ENCODE measurements at places on chromosomes 2 and 18.

DNA sequence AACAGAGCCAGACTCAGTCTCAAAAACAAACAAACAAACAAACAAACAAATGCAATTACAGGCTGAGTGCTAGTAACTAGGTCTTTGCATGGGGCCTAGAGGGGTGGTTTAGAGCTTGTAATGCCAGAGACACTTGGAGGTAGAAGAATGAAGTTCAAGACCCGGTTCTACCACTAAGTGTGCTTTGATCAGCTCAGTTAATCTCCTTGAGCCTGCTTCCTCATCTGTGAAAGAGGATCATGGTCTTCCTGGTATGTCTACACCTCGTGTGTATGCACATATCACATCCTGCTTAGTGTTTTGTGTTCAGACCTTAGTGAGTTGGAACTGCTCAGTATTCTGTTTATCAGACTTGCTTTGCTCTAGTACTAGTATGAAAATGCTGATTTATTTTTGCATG is 4.8 kb upstream of the ATP6V1C2 start:
- no peak overlapping the region for H3K4me3 ChIP-seq
- H3K4me1 ChIP-seq, result no peaks in the 10 kb centered on the region
- no peak for DNase-seq
- H3K27ac ChIP-seq, result no peak overlapping the region
- no peaks in the 10 kb centered on the region for H3K36me3 ChIP-seq

DNA sequence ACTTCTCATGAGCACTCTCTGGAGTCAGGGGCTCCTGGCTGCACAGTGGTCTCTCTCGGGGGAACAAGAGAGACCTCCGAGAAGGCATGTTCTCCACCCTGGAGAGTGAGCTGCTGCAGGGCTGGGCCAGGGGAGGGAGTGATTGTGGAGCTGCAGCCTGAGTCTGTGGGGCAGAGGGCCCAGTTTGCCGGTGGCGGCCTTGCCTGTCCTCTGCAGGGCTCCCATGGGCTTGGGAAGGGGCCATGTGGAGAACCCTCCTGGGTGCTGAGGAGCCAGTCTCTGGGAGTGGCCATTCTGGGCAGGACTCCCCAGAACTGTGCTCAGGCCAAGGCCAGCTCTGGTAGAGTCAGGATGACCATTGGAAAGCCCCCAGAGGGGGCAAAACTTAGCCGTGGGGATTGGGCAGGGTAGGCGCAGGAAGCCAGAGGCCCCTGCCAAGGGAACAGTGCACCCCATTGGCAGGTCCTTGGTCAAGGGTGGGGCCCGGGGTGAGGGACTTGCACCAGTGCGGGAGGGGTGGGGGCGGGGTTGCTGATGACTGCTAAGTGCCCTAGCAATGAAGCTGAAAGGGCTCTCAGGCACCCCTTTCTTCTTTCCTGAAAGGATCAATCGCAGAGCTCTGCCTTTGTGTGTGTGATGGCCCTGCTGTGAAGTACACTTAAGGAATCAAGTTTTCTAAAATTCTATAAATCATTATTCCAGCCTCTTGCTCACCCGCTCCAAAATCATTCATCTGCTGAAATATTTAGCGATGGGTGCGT is 69.7 kb upstream of the BOD1L2 start:
- H3K27ac ChIP-seq, result no peak overlapping the region
- H3K4me3 ChIP-seq, result no peak overlapping the region
- no peak for DNase-seq
- no peaks in the 10 kb centered on the region for H3K27me3 ChIP-seq
- no peaks in the 10 kb centered on the region for H3K36me3 ChIP-seq

- H3K4me1 ChIP-seq, result peaks cover 2% of the 10 kb centered on the region
- peak overlapping the region; percentile 75 for H3K27ac ChIP-seq
- H3K4me3 ChIP-seq, result no peak overlapping the region
- no peak for DNase-seq
These were observed 59.4 kb downstream of the LIMS1 start for GRCh38 chr2:108593547-108594098.

DNA sequence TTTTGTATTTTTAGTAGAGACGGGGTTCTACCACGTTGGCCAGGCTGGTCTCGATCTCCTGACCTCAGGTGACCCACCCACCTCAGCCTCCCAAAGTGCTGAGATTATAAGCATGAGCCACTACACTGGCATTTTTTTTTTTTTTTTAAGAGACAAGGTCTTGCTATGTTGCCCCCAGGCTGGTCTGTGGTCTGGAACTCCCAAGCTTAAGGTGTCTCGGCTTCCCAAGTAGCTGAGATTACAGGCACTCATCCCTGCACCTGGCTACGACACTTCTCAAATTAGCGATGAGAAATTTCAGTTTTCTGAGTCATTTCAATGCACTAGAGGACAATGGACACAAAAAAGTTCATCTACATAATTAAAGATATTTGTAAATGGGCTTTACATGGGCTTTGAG is 36.6 kb upstream of the TCF7L1 start:
- no peak overlapping the region for H3K4me3 ChIP-seq
- H3K27me3 ChIP-seq, result no peaks in the 10 kb centered on the region
- H3K27ac ChIP-seq, result no peak overlapping the region
- no peak for DNase-seq
- H3K4me1 ChIP-seq, result no peaks in the 10 kb centered on the region
- no peaks in the 10 kb centered on the region for H3K36me3 ChIP-seq

DNA sequence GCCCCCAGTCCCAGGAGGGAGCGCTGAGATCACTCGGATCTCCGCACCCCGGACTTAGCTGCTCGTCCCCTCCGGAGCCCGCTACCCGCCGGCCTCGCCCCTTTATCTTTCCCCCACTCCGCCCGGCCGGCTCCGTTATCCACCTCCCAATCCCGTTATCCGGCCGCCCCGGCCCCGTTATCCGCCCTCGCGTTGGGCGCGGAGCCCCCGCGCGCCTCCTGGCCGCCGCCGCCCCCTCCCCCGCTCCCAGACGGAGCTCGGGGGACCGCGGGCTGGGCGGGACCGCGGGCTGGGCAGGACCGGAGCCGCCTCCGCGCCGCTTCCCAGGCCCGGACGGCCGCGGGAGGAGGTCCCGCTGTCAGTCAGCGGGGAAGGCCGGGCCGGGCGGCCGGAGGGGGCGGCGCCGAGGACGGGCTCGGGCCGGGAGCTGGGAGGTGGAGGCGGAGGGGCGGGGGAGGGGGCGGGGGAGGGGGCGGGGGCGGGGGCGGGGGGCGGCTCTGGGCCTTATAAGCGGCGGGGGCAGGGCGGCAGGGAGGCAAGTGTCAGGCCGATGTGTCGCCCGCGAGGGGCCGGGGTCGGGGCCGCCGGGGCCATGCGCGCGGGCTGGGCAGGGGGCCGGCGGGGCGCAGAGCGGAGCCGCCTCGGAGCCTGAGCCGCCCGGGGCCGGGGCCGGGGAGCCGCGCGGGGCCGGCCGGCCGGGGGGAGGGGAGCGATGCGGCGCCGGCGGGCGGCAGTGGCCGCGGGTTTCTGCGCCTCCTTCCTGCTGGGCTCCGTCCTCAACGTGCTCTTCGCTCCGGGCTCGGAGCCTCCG is at the start of gene PKDCC:
Gene PKDCC (plus strand): TSS at position 534 of the 811 bp plus-strand sequence. CDS start 179 bp downstream, at position 713.
- no peaks in the 10 kb centered on the region for H3K27me3 ChIP-seq
- peaks cover 33% of the 10 kb centered on the region for H3K36me3 ChIP-seq
- H3K27ac ChIP-seq, result peak within 1 kb of the TSS; percentile 87

GRCh38 chr2:240469740-240470139 is 34.3 kb downstream of the GPC1 start:
- no peak overlapping the region for H3K4me3 ChIP-seq
- H3K36me3 ChIP-seq, result no peaks in the 10 kb centered on the region
- H3K27ac ChIP-seq, result no peak overlapping the region
- no peaks in the 10 kb centered on the region for H3K27me3 ChIP-seq
- no peak for DNase-seq
- H3K4me1 ChIP-seq, result no peaks in the 10 kb centered on the region

DNA sequence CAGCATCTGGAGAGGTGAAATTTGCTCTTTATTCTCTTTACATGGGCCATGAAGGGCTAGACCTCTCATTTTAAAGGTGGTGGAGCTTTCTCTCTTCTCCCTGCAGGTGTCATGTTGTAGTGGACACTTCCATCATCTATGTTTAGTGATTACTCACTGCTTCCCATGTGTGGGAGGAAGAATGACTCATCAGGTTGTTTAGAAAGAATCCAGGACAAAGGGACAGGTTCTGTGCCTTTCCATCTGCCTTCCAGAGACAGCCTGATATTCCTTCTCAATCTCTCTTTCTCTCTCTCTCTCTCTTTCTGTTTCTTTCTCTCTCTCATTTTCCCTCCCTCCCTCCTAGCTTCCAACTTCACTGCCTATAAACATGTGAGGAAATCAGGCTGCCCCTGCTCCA is 38.7 kb downstream of the SCG2 start:
- H3K27ac ChIP-seq, result no peak overlapping the region
- H3K4me1 ChIP-seq, result no peaks in the 10 kb centered on the region
- H3K27me3 ChIP-seq, result no peaks in the 10 kb centered on the region
- H3K36me3 ChIP-seq, result no peaks in the 10 kb centered on the region
- DNase-seq, result peak; percentile 12
- no peak overlapping the region for H3K4me3 ChIP-seq

GRCh38 chr18:40109252-40110049 is 1845.6 kb upstream of the PIK3C3 start:
- H3K36me3 ChIP-seq, result no peaks in the 10 kb centered on the region
- no peak overlapping the region for H3K27ac ChIP-seq
- H3K4me3 ChIP-seq, result no peak overlapping the region
- no peak for DNase-seq
- H3K27me3 ChIP-seq, result no peaks in the 10 kb centered on the region

- no peaks in the 10 kb centered on the region for H3K27me3 ChIP-seq
- H3K27ac ChIP-seq, result no peak overlapping the region
- H3K36me3 ChIP-seq, result no peaks in the 10 kb centered on the region
- DNase-seq, result no peak
- no peak overlapping the region for H3K4me3 ChIP-seq
- no peaks in the 10 kb centered on the region for H3K4me1 ChIP-seq
These were observed 197.1 kb downstream of the LOXHD1 start for GRCh38 chr18:46459789-46460455.

GRCh38 chr18:59143441-59143840 is 3.8 kb downstream of the SEC11C start:
- H3K36me3 ChIP-seq, result no peaks in the 10 kb centered on the region
- no peaks in the 10 kb centered on the region for H3K27me3 ChIP-seq
- no peak for DNase-seq
- no peak overlapping the region for H3K27ac ChIP-seq

- H3K27ac ChIP-seq, result no peak overlapping the region
- H3K27me3 ChIP-seq, result no peaks in the 10 kb centered on the region
- no peaks in the 10 kb centered on the region for H3K36me3 ChIP-seq
These were observed 237.3 kb upstream of the THUMPD2 start for GRCh38 chr2:40016151-40016885.

- peak overlapping the region; percentile 95 for H3K27ac ChIP-seq
- DNase-seq, result peak; percentile 95
- H3K4me1 ChIP-seq, result peaks cover 46% of the 10 kb centered on the region
- no peaks in the 10 kb centered on the region for H3K36me3 ChIP-seq
These were observed 7.6 kb downstream of the CNDP1 start for GRCh38 chr18:74541703-74542555.

DNA sequence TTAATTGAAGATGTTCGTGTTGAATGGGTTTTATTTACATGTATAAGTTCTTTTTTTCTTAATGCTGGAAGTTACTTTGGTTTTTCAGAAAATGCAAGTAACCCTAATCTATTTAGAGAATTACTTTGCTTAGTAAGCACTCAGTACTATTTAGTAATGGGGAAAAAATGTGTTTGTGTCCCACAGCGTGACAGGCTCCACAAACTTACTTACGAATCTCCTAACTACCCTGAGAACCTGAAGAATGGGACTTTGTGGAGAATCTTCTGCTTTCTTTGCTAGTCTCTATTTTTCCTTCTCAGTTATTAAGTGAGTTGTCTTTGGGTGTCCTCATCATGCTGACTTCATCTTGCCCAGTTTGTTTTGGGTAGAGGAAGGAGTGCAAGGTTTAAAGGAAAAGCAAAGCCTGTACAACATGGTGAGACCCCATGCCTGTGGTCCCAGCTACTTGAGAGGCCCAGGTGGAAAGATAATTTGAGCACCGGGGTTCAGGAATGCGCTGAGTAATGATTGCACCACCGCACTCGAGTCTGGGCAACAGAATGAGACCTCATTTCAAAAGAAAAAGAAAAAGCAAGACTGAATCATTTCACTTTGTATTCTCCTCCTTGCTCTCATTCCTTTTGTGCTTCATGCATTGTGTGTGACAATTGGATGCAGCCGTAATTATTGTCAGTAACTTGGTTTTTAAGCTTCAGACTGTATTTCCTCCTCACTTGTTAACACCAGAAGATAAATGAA is 10.2 kb downstream of the NEDD4L start:
- no peaks in the 10 kb centered on the region for H3K4me1 ChIP-seq
- no peak overlapping the region for H3K27ac ChIP-seq
- DNase-seq, result peak; percentile 41
- peaks cover 3% of the 10 kb centered on the region for H3K36me3 ChIP-seq
- no peak overlapping the region for H3K4me3 ChIP-seq
- H3K27me3 ChIP-seq, result no peaks in the 10 kb centered on the region

- H3K27me3 ChIP-seq, result no peaks in the 10 kb centered on the region
- H3K4me1 ChIP-seq, result peaks cover 9% of the 10 kb centered on the region
- H3K4me3 ChIP-seq, result no peak overlapping the region
- H3K27ac ChIP-seq, result peak overlapping the region; percentile 30
- DNase-seq, result no peak
These were observed 27.1 kb downstream of the NCK2 start for GRCh38 chr2:105771836-105772235.

DNA sequence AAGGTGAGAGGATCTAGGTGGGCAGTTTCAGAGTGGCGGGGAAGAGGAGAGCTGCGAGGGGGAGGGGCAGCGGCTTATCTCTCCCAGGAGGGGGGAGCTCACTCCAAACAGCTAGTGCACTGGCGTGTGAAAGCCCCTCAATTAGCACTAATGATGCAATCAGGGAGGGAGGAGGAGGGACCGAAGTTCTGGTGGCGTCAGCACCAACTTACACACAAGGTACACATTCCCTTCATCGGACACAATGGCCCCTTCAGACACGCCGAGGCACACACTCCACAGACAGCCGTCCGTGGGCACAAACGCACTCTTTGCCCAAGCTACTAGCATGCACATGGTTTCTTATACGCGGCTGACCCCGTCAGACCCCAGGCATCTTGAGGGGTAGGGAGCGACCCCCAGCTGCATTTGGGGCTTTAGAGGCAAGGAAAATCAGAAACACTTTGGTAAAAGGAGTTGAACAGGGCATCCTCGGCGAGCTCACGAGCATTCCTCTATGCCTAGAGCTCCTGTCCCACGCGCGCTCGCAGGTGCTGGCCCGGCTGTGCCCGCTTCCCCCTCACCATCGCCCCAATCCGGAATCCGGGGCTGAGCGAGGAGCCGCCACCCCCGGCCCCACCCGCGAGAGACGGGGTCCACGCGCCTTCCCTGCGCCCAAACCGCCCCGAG is 868 bp upstream of the PKDCC start:
- peaks cover 27% of the 10 kb centered on the region for H3K36me3 ChIP-seq
- H3K4me1 ChIP-seq, result no peaks in the 10 kb centered on the region
- DNase-seq, result peak; percentile 66
- H3K4me3 ChIP-seq, result peak overlapping the region; percentile 61
